ENCODE measurements at places on chromosomes 3 and 15.

GRCh38 chr3:63523100-63523499 is 129.4 kb upstream of the SNTN start:
- no peak for DNase-seq

DNA sequence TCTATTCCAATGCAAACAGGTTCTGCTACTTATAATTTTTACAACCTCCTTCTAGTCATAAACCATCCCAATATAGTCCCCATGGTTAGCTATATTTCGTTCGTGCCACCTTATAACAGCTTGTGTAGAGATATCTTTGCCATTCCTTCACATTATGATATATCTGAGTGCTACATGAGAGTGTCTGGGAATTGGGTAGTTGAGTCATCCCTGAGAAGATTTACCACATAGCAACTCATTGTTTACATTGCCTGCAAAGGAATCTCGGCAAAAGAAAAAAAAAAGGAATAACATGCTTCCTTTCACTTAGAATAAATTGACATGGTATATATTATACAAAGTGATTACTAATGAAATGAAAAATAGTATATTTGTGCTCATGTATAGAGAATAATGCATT is 86.0 kb upstream of the VGLL3 start:
- no peak for DNase-seq

GRCh38 chr3:140265302-140265701 is 330.3 kb downstream of the CLSTN2 start:
- no peak for DNase-seq

DNA sequence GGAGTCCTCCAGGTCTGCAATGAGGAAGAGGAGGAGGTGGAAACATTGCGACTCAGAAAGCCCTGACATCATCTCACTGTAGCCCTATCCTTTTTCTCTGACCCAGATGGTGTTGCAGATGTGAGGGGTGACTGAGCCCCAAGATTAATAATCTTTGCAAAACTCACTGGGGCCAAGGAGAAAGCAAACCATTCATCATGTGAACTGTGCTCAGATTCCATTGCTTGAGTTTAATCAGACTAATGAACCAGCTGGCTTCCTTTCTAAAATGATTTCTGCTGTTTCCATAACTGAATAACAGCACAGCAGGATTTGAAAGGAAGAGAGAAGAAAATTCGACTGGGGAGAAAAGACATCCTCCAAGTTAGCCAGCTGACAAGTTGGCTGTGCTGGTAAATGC is 13.4 kb upstream of the DGKG start:
- no peak for DNase-seq

DNA sequence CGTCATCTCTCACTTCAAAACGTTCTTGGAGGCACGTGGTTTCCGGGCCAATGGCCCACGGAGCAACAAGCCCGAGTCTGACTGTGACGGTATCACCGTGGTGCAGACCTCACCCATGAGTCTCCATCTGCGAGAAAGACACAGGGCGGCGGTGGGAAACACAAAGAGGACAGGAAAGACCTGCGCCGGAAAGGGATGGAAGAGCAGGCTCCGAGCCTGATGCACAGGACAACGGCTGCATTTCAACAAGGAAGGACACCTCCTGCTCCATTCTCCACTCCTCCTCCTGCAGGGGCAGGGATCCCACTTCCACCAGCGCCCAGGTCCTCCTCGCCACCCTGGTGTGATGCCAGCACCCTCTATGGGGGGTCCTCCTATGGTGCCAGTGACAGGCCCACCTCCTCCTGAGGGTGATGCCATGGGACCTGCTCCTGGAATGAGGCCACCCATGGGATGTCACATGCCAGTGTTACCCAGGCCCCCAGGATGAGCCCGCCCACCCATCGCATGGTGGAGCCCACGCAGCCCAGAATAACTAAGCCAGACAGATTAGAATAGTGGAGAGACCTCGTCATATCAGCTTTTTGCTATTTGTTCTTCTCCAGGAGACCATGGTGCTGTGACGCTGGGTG is 73.0 kb upstream of the PCSK6 start:
- no peak for DNase-seq

DNA sequence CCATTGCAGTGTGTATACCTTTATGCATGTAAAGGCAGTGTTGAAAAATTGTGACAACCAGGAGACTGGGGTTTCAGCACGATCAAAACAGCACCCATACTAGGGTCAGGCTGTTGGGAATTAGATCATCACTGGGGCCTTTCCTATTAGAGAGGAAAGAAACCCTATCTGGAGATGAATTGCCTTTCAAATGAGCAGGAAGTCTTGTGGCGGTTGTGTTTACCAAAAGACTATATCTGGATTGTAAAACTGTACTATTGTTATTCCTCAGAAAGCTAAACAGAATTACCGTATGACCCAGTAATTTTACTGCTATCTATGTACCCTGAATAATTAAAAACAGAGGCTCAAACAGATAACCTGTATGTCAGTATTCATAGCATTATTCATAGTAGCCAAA is 10.1 kb downstream of the UBE2E1 start:
- no peak for DNase-seq

DNA sequence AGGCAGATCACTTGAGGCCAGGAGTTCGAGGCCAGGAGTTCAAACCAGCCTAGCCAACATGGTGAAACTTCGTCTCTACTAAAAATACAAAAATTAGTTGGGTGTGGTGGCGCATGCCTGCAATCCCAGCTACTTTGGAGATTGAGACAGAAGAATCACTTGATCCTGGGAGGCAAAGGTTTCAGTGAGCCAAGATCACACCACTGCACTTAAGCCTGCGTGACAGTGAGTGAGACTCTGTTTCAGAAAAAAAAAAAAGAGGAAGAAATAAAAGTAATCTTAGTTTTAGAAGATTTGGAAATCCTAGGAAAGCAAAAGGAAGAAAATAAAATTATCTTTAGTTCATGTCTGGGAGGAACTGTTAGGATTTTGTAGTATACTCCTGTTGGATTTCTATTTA is 77.2 kb downstream of the IL12A start:
- no peak for DNase-seq

DNA sequence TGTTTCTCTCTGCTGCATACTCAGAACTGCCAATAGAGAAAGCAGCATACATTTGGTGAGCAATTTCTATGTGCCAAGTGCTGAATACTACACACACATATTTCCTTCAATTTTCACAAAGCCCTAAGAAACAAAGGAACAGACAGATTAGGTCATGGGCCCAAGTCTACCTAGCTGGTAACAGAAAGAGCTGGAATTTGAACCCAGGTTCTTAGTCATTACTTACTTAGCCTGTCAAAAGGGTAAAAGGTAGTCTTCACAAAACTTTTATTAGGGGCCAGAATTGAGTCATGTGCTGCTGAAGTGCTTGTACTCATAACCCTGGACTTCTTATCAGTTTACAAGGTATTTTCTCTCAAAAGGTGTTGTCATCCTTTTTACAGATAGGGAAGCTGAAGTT is 10.4 kb upstream of the ABHD17C start:
- no peak for DNase-seq

- no peak for DNase-seq
Observed at GRCh38 chr3:132703733-132704132, 18.5 kb downstream of the NPHP3 start.
